ENCODE measurements at places on chromosomes 2 and 18.

- DNase-seq: no peak
These were observed 43.9 kb downstream of the MEIS1 start for GRCh38 chr2:66478731-66479316.

DNA sequence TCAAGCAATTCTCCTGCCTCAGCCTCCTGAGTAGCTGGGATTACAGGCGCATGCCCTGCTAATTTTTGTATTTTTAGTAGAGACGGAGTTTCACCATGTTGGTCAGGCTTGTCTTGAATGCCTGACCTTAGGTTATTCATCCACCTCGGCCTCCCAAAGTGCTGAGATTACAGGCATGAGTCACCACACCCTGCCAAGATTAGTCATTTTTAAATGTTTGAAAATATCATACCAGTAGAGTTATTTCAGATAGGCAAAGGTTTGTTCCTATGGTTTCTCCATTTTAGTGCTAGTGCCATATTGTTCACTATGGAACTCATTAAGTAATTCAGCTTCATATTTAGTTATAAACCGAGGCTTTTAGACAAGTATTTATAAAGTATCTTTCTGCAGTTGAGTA is 52.3 kb downstream of the HIBCH start:
- DNase-seq: no peak

DNA sequence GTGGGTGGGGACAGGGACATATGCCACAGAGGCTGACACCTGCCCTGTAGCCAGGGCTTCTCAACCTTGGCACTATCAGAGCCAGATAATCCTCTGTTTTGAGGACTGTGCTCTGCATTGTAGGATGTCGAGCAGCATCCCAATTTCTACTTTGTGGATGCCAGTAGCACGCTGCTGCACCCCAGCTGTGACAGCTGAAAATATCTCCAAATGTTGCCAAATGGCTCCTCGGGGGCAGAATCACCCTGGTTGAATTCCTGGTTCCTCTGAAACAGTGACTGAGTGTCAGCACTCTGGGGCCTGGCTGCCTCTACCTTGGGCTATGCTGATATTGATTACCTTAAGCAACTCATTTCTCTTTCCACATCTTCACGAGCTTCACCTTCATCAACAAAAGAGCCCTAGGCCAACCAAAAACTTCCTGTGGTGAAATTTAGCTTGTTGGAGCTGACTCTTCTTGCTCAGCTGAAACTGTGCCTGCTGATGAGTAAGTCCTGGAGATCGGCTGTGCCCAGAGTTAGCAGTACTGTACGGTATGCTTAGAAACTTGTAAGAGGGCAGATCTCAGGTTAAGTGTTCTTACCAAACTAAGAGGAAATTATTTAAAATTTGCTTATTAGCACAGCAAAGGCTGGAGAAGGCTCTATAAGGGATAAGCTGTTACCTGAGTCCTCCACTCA is 138.1 kb downstream of the SEPTIN10 start:
- DNase-seq: no peak

- DNase-seq: no peak
These were observed 234.3 kb upstream of the ACVR2A start for GRCh38 chr2:147610496-147611040.

DNA sequence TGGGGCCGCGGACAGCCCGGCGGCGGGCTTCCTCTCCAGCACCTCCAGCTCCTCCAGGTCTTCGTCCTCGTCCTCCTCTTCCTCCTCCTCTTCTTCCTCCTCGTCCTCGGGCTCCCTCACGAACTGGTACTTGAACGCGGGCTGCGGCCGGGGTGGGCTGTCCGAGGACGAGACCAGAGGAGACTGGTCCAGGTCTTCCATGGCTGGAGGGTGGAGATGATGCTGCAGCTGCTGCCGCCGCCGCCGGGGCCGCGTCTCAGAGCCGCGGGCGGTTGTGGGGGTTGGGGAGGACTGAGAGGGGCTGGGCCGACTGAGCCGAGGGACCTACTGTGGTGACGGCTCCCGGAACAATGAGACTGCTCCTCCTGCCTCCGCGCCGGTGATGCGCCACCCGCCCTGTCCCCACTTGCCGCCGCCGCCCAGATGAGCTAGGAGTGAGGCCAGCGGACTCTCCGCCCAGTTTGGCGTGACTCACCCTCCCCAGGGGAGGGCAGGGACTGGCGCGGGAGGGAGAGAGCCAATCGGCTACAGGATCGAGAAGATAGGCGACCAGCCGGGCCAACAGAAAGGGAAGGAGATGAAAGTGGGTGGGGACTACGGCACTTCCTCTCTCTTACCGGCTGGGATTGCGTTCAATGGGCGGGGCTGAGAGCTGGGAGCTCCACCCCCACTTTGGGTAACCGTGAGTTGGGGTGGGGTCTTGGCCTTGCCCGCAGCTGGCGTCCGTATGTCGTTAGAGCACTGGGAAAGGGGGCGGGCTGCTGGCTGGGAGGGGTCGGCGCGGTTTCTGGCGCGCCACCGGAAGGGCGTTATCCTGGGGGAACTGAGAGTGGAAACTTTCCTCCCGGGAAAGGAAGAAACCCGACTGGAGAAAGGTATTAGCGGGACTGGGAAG is at the start of gene RTN4:
Gene RTN4 (minus strand): TSS at position 352 of the 895 bp plus-strand sequence. CDS start 151 bp downstream, at position 201.
- peak; percentile 99 for DNase-seq

DNA sequence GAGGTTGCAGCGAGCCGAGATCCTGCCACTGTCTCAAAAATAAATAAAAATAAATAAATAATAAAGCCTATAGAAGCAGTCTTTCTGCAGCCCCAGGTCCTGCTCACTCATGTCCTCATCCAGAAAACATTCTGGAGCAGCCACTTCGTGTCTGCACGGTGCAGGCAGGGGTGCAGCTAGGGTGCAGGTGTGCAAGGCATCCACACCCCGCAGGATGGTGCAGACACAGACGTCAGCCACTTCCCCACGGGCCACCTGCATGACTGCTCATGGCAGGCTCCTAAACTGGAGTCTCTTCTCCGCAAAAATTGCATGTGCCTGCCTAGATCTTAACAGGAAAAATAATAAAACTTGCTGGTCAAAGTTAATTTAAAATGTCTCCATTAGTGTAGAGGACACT is 80.2 kb upstream of the SNTG2 start:
- DNase-seq: no peak

Data from DMS53 (cell line).